ENCODE measurements at places on chromosomes 13 and 19.

DNA sequence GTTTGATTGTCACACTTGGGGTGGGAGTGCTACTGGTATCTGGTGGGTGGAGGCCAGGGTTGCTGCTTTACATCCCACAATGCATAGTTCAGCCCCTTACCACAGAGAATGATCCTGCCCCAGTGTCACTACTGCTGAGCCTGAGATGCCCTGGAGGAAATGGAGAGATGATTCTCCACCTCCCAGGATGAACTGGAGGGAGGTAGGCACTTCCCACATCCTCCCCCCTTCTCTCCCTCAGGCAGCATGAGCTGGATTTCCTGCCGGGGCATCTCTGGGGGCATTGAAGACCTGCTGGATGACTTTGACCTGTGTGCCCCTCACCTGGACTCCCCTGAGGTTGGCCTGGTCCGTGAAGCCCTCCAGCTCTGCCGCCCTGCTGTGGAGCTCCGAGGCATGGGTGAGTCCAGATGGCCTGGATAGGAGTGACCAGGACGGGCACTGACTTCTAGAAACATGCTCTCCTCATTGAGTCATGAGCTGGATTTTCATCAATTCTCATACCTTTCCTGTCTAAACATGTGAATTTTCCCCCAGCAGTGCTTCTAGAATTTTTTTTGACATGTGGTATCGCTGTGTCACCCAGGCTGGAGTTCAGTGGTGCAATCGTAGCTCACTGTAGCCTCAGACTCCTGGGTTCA is 45.3 kb downstream of the NWD1 start:
- DNase-seq: no peak

GRCh38 chr13:47798906-47799305 is 202.2 kb downstream of the SUCLA2 start:
- DNase-seq: no peak

DNA sequence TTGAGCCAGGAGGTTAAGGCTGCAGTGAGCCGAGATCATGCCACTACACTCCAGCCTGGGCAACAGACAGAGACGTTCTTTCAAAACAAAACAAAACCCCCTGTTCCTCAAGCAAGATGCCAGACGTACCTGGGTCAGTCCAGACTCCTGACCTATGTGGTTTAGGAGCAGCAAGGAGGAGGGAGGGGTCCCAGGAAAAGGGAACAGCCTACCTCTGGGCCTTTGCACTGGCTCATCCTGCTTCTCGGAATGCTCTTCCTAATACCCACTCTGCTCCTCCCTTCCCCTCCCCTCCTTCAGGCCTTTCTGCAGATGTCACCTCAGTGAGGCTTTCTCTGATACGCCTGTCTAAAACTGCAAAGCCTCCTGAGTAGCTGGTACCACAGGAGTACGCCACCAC is 9.5 kb downstream of the RINL start:
- no peak for DNase-seq

- DNase-seq: no peak
These were observed 6.3 kb upstream of the ZNF358 start for GRCh38 chr19:7509625-7510024.

- no peak for DNase-seq
These were observed 7.7 kb downstream of the TYK2 start for GRCh38 chr19:10372690-10373089.

GRCh38 chr19:57825511-57825910 is 4.6 kb upstream of the ZNF587B start:
- DNase-seq: no peak

DNA sequence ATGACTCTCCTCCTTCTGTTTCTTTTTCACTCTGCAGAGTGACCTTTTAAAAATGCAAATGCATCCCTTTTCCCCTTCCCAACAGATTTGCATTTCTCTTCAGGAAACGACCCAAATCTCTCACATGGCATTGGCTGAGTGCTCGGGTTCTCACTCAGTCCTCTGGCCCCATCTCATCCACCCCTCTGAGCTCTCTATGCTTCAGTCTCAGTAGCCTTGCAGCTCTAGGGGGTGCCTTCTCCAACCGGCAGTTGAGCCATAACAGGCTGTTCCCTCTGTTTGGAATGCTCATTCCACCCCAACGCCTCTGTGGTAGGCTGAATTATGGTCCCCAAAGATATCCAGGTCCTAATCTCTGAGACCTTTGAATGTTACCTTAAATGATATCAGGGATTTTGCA is 78.2 kb downstream of the AKAP11 start:
- no peak for DNase-seq

DNA sequence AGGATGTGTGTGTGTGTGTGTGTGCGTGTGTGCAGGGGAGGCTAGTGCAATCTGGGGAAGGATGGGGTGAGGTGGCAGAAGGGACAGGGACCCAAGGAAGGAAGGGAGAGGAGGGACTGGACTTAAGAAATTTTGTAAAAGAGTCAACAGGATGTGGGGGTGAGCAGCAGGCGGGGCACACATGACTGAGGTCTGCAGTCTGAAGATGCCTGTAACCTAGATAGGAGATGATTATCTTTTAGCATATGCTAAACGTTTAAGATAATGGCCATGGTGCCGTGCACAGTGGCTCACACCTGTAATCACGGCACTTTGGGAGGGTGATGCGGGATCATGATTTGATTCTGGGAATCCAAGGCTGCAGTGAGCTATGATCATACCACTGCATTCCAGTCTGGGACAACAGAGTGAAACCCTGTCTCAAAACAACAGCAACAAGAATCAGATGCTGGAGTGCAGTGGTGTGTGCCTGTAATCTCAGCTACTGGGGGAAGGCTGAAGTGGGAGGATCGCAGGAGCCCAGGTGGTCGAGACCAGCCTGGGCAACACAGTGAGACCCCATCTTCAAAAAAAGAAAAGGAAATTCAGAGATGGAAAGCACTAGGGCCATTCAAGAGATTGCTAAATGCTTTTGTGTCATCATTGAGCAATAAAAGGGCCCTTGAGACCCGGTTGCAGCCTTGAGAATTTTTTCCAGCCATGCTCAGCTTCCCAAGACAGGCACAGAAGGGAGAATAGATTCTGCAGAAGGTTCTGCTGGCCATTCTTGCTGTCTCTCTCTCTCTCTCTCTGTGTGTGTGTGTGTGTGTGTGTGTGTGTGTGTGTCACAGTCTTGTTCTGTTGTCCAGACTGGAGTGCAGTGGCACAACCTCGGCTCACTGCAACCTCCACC is 3.8 kb upstream of the ZNF414 start:
- DNase-seq: no peak

- no peak for DNase-seq
These were observed 134.7 kb downstream of the FGF14 start for GRCh38 chr13:102267191-102267590.

DNA sequence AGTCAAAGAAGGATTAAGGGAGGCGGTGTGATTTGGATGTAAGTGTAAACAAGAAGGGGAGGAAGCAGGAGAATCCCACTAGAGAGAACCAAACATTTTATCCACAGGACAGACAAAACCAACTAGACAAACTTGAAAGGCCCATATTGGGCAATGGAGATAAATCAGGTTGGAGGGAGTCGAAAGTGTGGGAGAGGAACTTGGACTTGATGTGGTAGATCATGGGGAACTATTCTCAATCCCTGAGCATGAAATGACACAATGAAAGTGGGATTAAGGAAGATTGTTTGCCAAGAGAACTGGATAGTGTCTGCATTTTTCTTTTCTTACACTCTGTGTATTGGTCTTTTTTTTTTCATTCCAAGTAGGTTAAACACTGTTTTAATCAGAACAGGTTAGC is 17.9 kb downstream of the GPR183 start:
- no peak for DNase-seq

DNA sequence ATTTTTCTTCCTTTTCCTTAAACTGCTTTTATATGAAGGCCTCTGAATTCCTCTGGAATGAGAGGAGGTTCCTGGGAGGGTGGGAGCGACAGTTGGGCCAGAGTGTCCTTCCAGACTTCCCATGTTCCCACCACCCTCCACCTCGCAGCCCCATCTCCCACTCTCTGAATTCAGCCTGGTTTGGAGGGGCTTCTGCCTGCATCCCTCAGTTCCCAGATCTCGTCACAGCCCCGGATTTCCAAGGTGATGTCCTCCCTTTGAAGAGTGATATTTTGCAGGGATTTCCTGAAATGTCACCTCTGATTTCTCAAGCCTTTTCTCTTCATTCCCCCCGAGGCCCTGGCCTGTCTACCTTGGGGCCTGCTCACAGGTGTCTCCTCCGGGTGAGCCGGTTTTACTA is 16.7 kb upstream of the SLC7A9 start:
- DNase-seq: no peak

- no peak for DNase-seq
These were observed 12.3 kb upstream of the TEKTIP1 start for GRCh38 chr19:3526507-3527237.

DNA sequence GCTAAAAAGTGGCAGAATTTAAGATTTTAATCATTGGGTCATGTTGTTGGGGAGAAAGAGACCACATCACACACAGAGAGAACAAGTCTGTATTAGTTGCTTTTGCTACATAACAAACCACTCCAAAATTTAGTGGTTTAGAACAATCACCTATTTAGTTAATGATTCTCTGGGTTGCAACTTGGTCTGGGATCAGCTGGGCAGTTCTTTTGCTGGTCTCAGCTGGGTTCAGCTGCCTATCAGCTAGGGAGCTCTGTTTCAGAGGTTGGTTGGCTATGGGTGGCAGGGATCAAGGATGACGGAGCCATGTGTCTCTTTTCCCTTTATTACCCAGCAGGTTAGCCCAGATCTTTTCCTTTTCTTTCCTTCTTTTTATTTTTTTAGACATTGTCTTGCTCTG is 8.9 kb downstream of the PINLYP start:
- DNase-seq: no peak

DNA sequence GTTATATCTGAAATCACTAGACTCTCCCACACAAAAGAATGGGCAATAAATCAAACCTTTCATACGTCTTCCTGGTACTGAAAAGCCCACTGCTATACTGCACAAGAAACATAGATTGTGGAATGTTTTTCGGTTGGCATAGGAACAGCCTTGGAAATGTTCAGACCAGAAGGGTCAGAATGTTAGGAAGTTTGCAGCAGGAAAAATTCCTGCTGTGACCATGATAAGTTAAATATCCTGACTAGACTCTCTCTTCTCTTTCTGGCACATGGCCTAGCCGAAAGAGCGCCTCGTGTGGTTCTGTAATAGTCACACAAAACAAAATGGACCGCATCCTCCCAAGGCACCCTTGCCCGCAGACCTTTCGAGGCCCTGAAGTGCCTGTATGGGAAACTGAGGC is 427.2 kb downstream of the COG6 start:
- no peak for DNase-seq
